Activated naive CD8-positive, alpha-beta T cell treated with anti-CD3 and anti-CD28 coated beads, Interleukin-2, amount 50 U/mL, for 16 hours (primary cell): ENCODE measurements at places on chromosomes 1 and 21.

DNA sequence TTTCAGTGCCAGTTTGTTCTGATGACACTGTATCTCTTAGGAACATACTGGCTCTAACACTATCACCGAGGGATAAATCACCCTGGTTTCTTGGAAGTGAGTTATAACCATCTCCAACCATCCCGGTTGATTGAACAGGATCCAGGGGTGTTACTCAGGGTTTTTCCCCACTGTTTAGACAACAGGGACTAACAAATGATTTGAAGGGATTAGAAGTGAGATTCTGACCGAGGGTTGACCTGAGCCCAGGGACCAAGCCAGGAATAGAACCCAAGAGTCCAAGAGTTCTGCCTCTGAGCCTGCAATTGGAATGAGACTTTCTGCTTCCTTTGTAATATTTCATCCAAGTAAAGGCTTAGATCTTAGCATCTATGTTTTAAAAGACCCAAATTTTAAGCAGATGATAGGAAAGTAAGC, 154.0 kb downstream of the DHRS3 start:
- no peak for DNase-seq

DNA sequence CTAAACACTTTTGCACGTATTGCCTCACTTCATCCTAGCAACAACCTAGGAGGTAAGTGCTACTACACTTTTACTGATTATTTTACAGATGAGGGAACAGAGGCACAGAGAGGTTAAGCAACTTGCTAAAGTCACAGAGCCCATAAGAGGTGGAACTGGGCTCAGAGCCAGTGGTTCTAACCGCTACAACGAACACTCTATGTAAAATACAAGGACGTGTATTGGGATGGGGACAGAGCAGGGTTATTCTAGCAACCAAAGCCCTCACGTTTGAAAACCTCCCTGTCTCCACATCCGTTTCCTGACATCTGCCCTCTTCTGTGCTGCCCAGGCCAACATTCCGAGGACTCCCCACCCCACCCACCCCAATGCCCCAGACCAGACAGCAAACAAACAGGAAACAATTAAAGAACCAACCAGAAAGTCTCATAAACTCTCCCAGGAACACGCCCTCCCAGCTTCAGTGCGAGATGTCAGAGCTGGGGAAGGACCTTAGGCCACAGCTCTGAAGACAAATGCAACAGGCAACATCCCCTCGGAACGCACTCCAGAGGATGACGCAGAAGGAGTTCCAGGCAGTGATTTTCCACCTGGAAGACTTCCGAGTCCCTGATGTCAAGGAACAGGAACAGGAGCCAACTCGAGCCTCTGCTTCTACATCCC, 41.1 kb downstream of the GLIS1 start:
- no peak for DNase-seq

DNA sequence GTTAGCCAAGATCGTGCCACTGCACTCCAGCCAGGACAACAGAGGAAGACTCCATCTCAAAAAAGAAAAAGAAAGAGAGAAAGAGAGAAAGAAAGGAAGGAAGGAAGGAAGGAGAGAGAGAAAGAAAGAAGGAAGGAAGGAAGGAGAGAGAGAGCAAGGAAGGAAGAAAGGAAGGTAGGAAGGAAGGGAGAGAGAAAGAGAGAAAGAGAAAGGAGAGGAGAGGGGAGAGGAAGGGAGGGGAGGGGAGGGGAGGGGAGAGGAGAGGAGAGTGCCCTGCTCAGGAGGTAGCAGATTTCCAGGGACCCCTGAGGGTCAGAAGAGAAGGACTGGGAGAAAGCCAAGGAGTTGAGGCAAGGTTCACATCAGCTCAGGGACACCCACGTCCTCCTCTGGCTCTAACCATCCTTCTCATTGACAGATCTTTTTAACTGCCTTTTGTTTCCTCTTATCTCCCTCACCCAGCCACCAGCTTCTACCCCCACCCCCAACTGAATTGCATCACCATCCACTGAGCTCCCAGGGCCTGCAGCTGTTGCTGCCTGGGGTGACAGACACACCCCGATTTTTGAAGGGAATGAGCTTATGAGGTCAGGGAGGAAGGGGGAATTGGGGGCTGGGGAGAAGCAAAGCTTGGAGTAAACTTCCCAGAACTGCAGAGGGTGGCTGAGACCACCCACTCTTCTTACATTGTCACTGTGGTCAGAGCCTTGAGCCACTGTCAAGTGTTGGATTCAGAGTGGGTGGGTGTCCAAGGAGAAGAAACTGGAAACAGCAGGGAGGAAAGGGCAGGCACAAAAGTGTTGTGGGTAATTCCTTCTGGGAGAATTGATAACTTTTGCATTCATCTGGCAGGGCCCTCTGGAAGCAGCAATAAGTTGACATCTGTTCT, 91.6 kb downstream of the GLUL start:
- no peak for DNase-seq

DNA sequence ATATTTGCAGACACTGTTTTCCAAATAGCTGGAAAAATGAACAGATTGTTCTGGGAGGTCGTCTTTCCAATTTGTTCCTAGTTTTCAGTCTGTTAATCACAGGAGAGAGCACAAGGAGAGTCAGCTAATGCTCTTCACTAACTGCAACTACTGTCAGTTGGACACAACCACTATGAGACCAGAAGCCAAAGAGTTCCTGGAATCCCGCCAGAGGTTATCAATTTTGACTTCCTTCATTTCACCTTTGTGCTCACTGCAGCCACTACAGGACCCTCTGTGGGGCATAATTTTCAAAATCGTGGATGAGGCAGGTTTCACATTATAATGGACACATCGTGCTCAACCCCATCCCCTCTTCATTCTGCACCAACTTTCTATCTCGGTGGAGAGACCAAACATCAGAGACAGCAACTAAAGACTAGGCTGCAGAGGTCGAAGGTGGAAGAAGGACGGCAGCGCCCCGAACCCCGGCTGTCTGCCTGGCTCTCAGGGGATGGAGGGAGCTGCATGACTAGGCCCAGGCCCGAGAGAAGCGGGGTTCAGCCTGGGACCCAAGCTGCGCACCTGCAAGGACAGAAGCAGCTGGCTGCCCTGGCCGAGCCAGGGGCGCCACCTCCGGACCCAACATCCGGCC, 602 bp downstream of the KIAA0319L start:
- no peak for DNase-seq

DNA sequence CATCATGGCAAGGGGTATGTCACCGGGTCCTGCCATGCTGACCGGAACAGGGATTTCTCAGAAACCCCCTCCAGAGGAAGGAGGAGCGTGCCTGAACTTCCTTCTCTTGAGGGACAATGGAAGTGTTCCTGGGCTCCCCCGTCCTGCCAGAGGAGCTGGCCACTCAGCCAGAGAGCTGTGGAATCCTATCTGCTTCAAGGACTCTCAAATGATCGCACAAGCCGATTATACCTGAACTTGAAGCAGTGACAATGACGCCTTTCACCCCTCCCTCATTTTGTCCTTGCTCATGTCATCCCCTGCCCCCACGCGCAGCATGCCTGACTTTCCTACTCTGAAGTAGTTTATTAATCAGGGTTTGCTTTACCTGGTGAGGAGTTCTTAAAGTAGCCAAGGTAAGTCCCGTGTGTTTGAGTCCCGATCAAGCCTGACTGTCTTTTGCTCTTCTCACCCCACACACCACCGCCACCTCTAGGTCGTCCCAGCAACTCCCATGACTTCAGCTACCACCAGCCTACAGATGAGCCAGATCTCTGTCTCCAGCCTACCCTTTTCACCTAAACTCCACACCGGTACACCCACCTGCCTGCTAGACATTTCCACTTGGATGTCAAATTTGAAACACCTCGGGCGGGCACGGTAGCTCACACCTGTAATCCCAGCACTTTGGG, 25.0 kb upstream of the PRELP start:
- no peak for DNase-seq

DNA sequence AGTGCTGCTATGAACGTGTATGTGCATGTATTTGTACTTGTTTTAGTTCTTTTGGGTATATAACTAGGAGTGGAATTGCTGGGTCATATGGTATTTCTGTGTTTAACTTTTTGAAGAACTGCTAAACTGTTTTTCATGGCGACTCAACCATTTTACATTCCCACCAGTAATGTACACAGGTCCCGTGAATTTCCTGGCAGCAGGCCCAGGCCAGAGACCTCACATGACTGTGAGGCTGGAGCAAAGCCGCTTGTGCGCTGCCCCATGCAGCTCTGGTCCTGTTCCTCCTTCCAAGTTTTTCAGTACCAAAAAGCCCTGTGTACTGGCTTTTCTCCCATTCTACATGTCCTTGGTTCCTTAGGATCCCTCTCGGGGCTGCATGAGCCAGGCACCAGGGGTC, 29.6 kb downstream of the ACOT11 start:
- no peak for DNase-seq

- no peak for DNase-seq
Observed at GRCh38 chr1:78383923-78384322, 106.9 kb upstream of the PTGFR start.

DNA sequence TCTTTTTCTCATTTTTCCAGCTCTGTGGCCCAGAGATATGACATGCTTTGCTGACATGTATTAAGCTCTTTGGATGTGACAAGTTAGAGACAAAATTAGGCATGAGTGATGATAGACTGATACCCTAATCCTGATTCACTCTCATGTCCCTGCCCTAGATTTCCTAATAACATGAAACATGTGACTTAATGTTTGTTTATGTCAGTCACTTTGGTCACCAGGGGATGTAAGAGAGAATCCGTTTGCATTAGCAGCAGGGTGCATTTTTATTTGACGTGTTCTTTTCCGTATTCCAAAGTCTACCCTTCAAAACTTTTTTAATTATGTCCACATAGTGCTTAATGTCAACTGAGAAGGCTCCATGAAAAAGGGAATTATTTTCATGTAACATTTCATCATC, 192.4 kb downstream of the HMCN1 start:
- no peak for DNase-seq

DNA sequence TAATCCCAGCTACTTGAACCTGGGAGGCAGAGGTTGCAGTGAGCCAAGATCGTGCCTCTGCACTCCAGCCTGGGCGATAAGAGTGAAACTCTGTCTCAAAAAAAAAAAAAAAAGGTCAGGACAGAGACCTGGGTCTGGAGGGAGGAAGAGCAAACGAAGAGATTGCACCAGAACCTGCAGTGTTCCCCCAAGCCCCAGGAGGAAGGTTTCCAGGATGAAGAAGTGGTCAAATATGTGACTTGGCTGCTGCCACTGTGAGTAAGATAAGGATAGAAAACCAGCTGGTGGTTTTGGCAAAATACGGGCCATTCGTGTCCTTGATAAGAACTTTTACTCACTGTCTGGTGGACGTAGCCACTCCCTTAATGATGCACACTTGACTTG, 42.2 kb downstream of the CLDN14 start:
- DNase-seq: no peak
